ENCODE measurements at places on chromosomes 4 and X.

DNA sequence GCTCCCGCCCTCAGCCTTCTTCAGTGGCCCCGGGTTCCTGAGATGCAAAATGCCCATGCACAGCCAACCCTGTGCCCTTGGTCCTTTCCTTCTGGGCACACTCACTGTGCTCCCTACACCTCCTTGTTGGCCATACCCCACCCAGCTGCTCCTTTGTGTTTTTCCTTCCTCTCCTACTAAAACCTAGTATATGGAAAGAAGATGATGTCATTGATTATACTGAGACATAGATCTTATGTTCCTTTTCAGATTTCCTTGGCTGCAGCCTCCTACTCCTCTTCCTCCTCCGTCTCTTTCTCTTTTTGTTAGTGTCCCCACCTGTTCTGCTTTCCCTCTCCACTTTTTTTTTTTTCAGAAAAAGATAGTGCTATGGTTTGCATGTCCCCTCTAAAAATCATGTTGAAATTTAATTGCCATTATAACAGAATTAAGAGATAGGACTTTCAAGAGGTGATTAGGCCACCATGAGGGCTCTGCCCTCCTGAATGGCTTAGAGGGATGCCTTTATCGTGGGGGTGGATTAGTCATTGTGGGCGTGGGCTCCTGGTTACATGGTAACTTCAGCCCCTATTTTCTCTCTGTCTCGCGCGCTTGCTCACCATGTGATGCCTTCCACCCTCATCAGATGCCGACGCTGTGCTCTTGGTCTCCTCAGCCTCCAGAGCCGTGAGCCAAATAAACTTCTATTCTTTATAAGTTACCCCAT, 254.9 kb upstream of the GATB start:
- DNase-seq: no peak

GRCh38 chr4:84441758-84442377, 57.2 kb downstream of the NKX6-1 start:
- DNase-seq: no peak

- DNase-seq: no peak
Measured at GRCh38 chr4:1099684-1100335, 13.6 kb downstream of the RNF212 start.

GRCh38 chr4:67133162-67133561, 412.1 kb downstream of the CENPC start:
- DNase-seq: no peak

- no peak for DNase-seq
Measured at GRCh38 chr4:61223385-61223784, 23.3 kb downstream of the ADGRL3 start.

GRCh38 chrX:151970027-151970426, 4.4 kb downstream of the GABRE start:
- DNase-seq: no peak

GRCh38 chrX:72048510-72049455, 82.9 kb downstream of the RTL5 start:
- DNase-seq: no peak

DNA sequence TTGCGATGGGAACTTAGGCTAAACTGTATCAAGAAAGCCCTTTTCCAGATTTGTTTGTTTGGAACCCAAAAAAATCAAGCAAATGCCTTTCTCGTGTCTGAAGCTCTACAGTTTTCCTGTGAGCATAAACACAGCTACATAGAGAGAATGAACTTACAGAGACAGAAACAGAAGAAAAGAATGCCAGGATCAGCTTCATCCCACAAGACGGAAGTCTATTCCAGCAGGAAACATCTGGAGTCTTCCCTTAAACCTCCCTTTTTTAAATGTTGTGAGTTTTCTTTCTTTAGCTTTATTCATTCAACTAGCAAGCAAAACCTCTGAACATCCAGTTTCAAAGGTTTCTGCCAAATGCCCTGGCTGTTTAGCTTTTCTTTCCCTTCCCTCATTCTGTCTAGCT, 32.6 kb upstream of the ZFP42 start:
- no peak for DNase-seq
